ENCODE measurements at places on chromosomes 3 and 15. TPM values are rescaled to one million over a fixed set of nuclear protein-coding genes. Genes with fewer than 3 reads are reported as not detected.

The CFAP100 gene
- total RNA-seq: not detected

The SNTN gene
- total RNA-seq: not detected

The PIGBOS1 gene
- total RNA-seq: 26.5 TPM

The C3orf49 gene
- not detected for total RNA-seq

The SLCO2A1 gene
- total RNA-seq: 0.07 TPM

The SCAPER gene
- total RNA-seq: 3.0 TPM

The C3orf70 gene
- not detected for total RNA-seq

The MESP2 gene
- total RNA-seq: 0.51 TPM

The CA12 gene
- 158 TPM for total RNA-seq

The AADAC gene
- 22.2 TPM for total RNA-seq

The SPESP1 gene
- not detected for total RNA-seq

The ZNF280D gene
- total RNA-seq: 13.3 TPM

The CIDEC gene
- total RNA-seq: 3.0 TPM

Measured in A549 treated with CpdA at 1 μM for 4 hours (cell line).